Activated T-helper 2 cell treated with anti-CD3 and anti-CD28 coated beads, Interferon-gamma antibody, Interleukin-2, Interleukin-4, amounts not matched to agents 10 μg/mL and 5 μg/mL and 100 μg/mL, durations not matched to agents 14 hours and 24 hours and 36 hours (primary cell): ENCODE measurements at places on chromosomes 7 and 10.

DNA sequence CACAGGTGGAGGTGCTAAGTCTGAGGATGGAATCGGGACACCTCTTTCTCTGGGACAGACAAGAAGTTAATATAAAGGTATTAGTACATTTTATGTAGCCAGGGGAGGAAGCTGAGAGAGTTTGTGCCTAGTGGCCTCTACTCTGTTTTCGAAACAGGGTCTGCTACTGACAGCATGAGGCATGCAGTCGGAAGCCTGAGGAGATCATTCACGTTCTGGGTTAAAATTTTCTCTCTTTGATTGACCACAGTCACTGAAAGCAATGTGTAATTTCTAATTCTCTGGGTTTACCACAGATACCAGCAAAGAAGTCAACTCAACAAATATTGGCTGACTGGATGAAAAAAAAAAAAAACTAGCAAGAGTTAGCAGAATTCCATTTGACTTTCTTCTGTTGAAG is 53.3 kb upstream of the KCTD7 start:
- peaks cover 68% of the 10 kb centered on the region for H3K36me3 ChIP-seq
- H3K4me3 ChIP-seq, result no peak overlapping the region
- H3K27ac ChIP-seq, result no peak overlapping the region
- H3K27me3 ChIP-seq, result no peaks in the 10 kb centered on the region

DNA sequence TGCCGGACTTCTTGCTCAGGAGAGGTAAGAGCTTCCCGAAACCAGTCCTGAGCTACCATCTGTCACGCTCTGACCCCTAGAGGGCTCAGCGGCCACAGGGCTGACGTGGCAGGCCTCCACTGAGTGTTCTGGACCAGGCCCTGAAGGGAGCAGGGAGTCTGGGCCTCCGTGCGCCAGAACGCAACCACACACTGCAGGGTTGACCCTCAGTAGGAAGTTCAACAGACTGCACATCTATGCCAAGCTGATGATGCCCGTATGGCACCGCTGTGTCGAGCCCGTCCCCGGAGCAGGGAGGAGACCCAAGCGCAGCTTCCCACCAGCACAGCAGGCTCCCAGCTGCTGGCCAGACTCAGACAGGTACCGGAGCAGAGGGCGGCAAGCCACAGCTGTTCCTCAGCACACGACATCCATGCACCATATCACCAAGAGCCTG is 39.2 kb downstream of the CAMK2B start:
- H3K4me3 ChIP-seq, result no peak overlapping the region
- H3K36me3 ChIP-seq, result no peaks in the 10 kb centered on the region
- H3K4me1 ChIP-seq, result no peaks in the 10 kb centered on the region
- DNase-seq, result no peak
- peaks cover 2% of the 10 kb centered on the region for H3K27me3 ChIP-seq

- H3K27ac ChIP-seq, result no peak overlapping the region
- DNase-seq, result no peak
- H3K27me3 ChIP-seq, result no peaks in the 10 kb centered on the region
- H3K4me3 ChIP-seq, result no peak overlapping the region
Observed at GRCh38 chr7:88121335-88121734, 98.5 kb downstream of the SRI start.

- H3K4me1 ChIP-seq, result no peaks in the 10 kb centered on the region
- H3K4me3 ChIP-seq, result no peak overlapping the region
- H3K36me3 ChIP-seq, result no peaks in the 10 kb centered on the region
- peaks cover 4% of the 10 kb centered on the region for H3K27me3 ChIP-seq
- H3K27ac ChIP-seq, result no peak overlapping the region
Observed at GRCh38 chr7:47826754-47827153, 121.5 kb downstream of the PKD1L1 start.

- no peak overlapping the region for H3K27ac ChIP-seq
- DNase-seq, result peak; percentile 27
- H3K27me3 ChIP-seq, result peaks cover 6% of the 10 kb centered on the region
- H3K4me1 ChIP-seq, result peaks cover 4% of the 10 kb centered on the region
Observed at GRCh38 chr10:84256510-84257342, 11.9 kb downstream of the RGR start.

GRCh38 chr10:102704915-102705314 is 9.3 kb downstream of the ARL3 start:
- H3K27ac ChIP-seq, result peak overlapping the region; percentile 85
- H3K4me1 ChIP-seq, result peaks cover 24% of the 10 kb centered on the region
- H3K4me3 ChIP-seq, result peak overlapping the region; percentile 10

GRCh38 chr10:117260084-117260483 is 19.2 kb downstream of the SLC18A2 start:
- no peak overlapping the region for H3K27ac ChIP-seq
- no peak overlapping the region for H3K4me3 ChIP-seq
- DNase-seq, result no peak
- no peaks in the 10 kb centered on the region for H3K36me3 ChIP-seq
- H3K4me1 ChIP-seq, result peaks cover 16% of the 10 kb centered on the region

DNA sequence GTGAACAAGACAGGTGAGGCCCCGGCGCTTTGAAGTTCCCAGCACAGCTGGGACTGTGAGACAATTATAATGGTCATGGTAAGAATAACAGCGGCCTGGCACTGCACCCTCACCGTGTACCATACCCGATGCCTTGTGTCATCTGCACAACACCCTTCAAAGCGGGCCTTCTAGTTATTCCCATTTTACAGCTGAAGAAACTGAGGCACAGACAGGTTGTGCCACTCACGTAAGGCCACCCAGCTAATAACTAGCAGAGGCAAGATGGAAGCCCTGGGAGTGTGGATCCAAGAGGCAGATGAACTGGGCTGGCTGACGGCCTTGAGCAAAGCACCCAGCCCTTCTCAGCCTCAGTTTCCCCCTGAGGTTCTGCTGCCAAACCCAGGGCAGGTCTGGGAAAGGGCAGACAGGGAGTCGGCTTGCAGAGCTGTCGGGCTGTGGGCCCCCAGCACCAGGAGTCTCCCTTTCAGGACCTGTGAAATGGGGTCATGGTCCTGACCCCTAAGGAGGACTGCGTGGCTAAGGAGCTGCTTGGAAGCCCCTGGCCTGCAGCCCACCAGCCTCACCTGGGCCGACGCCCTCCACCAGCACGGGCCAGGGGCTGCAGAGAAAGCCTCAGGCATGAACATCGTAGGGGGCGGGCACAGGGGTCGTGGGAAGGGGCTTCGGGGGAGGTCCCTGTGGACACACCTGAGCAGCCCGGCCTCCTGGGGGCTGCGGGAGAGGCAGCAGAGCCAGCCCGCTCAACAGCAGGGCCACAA is 15.3 kb upstream of the LFNG start:
- H3K4me1 ChIP-seq, result peaks cover 13% of the 10 kb centered on the region
- H3K36me3 ChIP-seq, result no peaks in the 10 kb centered on the region
- H3K4me3 ChIP-seq, result no peak overlapping the region
- no peak overlapping the region for H3K27ac ChIP-seq

DNA sequence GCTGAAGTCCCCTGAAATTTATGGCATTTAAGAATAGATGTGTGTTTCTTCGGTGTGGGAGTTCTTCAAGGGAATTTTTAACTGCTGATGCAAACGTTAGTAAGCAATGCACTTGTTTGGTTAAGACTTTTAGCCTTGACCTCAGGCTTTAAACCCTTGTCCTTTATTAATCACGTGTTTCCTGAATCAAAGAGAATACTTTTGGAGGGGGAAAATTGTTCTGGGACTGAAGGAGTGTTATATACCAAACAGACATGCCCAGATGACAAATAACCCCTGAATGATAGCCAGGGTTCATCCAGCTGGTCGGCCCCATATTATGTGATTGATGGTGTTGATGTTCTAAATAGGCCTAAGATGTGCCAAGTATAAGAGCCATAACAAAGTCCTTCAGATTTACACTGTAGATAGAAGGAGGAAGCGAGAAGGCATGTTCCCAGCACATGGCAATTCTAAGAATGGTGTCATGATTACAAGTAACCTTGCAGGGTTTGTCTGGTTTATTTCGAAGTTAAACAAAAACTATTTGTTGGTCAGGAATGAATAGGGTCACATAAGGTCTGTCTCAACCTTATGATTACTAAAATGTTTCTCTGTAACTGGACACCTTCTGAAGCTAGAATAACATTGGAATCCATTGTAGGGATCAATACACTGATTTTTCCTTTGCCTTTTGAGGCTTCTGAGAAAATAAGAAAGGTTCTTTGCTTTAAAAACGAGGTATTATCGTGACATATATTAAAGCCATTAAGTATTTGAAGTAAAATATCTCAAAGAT is 124.2 kb upstream of the SEM1 start:
- H3K27ac ChIP-seq, result no peak overlapping the region
- peaks cover 56% of the 10 kb centered on the region for H3K27me3 ChIP-seq
- DNase-seq, result no peak

DNA sequence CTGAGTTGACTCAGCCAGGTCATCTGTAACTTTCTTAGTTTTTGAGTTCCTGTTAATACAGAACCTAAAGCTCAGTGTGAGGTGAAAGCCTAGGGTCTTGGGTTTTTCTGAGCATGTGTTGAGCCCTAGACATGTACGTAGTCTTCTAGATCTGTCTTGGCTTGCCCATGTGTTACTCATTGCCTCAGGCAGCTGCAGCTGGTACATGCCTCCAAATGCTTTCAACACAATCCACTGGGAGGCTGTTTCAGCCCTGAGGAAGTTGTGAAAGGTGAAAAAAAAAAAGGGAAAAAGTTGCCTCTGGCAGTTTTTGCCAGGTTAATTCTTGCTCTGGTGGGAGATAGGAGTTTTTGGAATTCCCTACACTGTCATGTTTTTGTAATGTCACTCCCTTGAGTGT is 134.6 kb downstream of the RNF216 start:
- peaks cover 67% of the 10 kb centered on the region for H3K36me3 ChIP-seq
- H3K27ac ChIP-seq, result no peak overlapping the region
- peaks cover 28% of the 10 kb centered on the region for H3K4me1 ChIP-seq
- no peak overlapping the region for H3K4me3 ChIP-seq

DNA sequence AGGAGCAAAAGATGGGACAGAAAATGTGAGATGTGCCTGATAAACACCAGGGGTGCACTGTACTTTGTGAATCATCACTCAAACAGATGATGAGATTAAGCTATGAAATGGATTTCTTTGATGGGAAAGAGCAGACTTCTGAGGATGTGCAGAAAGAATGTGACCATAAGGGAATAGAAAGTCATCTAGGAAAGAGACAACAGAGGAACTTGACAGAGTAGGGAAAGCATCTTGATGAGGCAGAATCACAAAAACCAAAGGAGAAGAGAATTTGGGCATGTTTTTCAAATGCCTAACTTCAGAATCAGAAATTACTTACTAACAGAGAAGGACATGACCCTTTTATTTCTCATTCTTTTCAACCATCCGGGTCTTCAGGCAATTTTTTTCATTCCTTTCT is 82.4 kb upstream of the LRRTM3 start:
- no peaks in the 10 kb centered on the region for H3K27me3 ChIP-seq
- no peaks in the 10 kb centered on the region for H3K4me1 ChIP-seq
- H3K4me3 ChIP-seq, result no peak overlapping the region
- H3K36me3 ChIP-seq, result no peaks in the 10 kb centered on the region
- no peak overlapping the region for H3K27ac ChIP-seq

DNA sequence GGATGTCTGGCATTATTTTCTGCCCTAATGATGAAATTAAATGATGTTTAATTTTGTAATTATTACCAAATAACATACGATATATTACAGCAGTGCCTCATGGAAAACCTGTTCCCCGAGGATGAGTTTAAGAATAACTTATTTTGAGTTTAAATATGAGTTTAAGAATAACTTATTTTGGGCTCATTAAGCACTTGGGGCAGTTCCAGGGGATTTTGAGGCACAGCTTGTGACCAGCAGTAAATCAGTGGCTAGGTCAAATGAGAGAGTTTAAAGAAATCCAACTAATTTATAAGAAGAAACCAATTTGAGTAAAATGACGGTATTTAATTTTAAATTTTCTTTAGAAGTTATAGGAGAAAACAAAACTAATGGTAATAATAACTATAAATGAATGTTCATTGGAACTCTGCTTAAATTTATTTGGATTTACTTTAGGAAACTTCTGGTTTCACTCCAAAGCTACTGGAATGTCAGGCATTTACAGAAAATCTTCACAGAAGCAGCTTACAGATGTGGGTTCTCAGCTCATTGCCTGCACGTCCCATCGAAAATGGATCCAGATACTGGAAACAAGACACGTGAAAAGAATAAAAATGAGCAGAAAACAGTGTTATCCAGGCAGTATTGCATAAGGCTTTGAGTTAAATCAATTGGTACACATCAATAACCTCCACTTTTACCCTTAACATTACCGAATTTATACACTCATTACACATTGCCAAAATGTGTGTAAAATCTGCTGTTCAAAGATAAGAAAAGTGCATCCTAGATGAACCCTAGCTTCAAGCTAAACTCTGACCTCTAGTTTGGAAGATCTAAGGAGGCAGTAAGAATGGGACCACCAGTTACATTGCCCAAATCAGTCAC is 784.5 kb upstream of the IGFBP3 start:
- no peak overlapping the region for H3K27ac ChIP-seq
- H3K27me3 ChIP-seq, result no peaks in the 10 kb centered on the region
- H3K4me3 ChIP-seq, result no peak overlapping the region
- H3K36me3 ChIP-seq, result no peaks in the 10 kb centered on the region
- no peaks in the 10 kb centered on the region for H3K4me1 ChIP-seq
- DNase-seq, result no peak

DNA sequence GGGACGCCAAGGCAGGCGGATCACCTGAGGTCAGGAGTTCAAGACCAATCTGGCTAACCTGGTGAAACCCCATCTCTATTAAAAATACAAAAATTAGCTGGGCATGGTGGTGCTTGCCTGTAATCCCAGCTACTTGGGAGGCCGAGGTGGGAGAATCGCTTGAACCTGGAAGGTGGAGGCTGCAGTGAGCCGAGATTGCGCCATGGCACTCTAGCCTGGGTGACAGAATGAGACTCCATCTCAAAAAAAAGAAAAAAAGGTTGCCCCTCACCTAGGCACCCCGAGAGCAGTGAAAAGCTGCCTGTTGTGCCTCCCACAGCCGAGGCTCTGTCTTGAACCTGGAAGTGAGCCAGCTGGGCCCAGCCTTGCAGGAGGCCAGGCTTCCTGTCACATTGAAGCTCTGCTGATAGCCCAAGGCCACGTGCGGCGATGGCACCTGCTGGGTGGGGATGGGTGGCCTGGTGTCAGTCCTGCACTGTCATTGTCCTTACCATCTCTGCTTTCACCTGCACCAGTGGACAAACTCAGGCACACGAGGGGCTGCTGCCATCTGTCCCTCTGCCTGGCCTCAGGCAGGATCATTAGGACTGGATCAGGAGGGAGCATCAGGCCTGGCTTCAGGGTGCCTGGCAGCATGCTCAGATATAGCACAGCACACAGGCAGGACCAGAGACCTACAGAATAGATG is 37.8 kb downstream of the DNAJB12 start:
- H3K27me3 ChIP-seq, result no peaks in the 10 kb centered on the region
- H3K4me1 ChIP-seq, result peaks cover 49% of the 10 kb centered on the region
- no peaks in the 10 kb centered on the region for H3K36me3 ChIP-seq
- H3K27ac ChIP-seq, result peak overlapping the region; percentile 29
- no peak for DNase-seq

GRCh38 chr7:150947241-150947745 is 30.8 kb downstream of the KCNH2 start:
- no peaks in the 10 kb centered on the region for H3K36me3 ChIP-seq
- peaks cover 6% of the 10 kb centered on the region for H3K27me3 ChIP-seq
- no peak overlapping the region for H3K4me3 ChIP-seq
- no peaks in the 10 kb centered on the region for H3K4me1 ChIP-seq
